ENCODE measurements at places on chromosomes 6 and 20.

DNA sequence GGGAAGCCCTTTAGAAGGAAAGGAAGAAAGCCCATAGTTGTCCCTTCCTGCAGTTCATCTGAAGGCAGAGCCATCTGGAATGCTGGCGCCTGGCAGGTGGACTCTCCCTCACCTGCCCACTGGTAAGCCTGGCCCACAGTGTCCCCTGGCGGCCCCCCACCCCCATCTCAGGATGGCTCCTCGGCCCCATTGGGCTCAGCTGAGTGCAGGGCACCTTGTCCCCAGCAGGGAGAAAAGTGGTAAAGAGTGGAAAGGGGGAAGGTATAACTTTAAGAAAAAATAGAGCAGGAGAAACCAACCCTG is 12.6 kb downstream of the SS18L1 start:
- DNase-seq = no peak

- no peak for DNase-seq
Observed at GRCh38 chr20:39835130-39835842, 853.8 kb downstream of the MAFB start.

DNA sequence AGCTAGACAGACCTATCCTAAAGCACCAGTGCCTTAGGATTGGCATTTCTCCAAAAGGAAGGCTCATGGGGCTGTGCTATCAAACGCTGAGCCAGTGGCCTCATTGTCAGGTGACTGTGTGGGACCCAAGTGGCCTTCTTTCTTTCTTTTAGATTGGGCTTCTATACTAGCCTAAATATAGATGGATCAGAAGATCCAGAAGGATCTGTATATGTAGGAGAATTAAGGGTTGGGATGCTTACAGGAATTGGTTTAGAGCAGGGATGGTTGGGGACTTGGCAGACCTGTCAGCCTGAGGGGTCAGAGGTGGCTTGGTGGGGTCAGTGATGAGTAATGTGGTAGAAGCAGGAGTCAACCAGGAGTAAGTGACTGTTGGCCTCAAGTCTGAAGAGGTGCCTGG is 14.8 kb downstream of the ABT1 start:
- no peak for DNase-seq

DNA sequence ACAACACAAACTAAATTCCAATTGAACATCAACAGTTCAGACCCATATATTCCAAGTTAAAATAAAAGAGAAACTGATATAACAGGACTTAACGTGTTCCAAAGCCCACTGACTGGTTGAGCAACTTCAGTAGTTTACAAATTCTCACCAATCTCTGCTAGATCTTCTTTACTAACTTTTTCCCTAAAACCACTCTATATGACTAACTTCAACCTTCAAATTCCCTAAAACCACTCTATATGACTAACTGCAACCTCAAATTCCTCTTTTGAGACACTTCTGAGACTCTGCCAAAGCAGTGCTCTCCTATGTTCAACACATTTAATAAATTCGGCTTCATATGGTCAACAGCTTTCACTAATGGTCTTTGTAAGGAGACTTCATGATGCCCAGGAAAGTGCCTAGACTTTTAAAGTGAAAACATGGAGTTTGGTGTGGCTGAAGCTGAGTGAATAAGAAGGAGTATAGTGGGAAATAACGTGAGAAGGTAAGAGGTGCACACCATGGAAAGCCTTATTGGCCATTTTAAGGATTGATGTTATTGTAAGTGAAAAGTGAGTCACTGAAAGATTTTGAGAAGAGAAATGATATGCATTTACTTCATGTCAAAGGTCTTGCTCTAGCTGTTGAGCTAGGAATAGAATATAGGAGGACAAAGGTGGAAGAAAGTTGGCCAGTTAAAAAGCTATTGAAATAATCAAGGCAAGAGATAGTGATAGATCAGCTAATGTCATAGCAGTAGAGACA is 134.0 kb upstream of the HCRTR2 start:
- DNase-seq = no peak

DNA sequence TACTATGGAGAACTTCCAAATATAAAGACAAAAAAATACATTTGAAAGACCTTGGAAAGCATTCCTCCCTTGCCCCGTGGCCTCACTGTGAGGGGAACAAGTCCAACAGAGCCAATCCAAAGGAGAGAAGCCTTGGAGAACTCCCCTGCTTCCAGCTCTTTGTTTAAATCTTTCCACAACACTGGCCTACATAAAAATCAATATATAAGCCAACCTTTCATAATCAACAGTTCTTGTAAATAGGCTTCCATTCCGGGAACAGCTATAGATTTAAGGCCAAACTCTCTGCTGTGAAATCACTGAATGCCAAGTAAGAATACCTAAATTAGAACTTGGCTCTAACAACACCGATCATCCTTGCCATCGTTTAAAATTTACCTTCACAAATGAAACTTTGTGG is 242.1 kb downstream of the HACE1 start:
- DNase-seq = no peak

DNA sequence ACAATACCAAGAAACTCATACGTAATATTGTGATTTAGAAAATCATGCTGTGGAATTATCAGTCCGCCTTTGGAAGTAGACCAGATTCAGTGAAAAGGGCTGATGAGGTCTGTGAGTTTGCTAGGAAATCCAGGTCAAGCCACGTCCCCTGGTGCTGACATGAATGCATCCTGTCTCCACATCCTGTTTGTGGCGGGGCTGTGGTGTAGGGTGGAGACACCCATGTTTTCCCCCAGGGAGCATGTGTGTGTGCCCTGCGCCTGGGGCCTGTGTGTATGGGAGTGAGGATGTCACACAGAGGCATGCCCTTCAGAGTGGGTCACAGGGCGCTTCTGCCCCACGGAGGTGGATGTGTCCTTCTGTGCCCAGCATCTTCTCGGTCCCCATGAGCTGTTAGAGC is 109.1 kb downstream of the SASH1 start:
- DNase-seq = no peak

DNA sequence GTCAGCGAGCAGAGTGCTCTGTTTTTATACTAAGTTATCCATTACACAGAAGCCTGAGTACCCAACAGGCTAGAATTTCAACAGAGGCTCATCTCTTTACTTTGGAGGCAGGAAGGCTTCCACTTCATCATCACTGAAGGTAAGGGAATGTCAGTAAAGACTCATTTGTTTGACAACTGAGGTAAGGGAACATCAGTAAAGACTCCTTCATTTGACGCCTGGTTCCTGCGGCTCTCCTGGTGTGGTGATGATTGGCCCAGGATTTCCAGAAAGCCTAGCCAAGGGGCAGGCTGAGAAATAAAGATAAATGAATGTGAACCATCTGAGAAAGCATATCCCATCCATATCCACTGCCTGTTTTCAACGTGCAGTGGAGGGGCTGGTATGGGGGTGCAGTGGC is 244.6 kb upstream of the ECI2 start:
- no peak for DNase-seq

DNA sequence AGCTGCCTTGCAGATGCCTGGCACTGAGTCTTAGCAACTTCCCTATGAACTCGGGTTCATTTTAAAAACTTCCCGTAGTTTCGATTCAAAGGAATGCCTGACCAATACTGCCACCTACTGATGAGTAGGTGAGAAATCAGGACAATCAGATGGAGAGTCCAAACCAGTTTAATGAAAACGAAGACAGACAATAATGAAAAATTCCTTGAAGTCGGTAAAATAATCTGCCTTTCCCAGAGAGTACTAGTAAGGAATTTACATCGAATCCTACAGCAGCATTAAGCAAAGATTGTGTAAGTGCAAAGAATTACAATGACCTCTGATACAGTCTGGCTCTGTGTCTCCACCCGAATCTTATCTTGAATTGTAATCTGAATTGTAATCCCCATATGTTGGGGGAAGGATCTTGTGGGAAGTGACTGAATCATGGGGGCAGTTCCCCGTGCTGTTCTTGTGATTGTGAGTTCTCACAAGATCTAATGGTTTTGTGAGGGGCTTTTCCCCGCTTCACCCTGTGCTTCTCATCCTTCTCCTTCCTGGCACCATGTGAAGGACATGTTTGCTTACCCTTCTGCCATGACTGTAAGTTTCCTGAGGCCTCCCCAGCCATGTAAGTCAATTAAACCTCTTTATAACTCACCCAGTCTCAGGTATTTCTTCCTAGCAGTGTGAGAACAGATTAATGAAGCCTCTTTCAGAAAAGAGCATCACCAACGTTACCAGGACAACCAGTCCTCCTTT is 134.4 kb downstream of the ARHGAP18 start:
- DNase-seq = no peak

- DNase-seq = no peak
Observed at GRCh38 chr20:40812415-40812925, 123.4 kb upstream of the MAFB start.

GRCh38 chr6:38115626-38116008 is 296.1 kb downstream of the ZFAND3 start:
- DNase-seq = no peak

DNA sequence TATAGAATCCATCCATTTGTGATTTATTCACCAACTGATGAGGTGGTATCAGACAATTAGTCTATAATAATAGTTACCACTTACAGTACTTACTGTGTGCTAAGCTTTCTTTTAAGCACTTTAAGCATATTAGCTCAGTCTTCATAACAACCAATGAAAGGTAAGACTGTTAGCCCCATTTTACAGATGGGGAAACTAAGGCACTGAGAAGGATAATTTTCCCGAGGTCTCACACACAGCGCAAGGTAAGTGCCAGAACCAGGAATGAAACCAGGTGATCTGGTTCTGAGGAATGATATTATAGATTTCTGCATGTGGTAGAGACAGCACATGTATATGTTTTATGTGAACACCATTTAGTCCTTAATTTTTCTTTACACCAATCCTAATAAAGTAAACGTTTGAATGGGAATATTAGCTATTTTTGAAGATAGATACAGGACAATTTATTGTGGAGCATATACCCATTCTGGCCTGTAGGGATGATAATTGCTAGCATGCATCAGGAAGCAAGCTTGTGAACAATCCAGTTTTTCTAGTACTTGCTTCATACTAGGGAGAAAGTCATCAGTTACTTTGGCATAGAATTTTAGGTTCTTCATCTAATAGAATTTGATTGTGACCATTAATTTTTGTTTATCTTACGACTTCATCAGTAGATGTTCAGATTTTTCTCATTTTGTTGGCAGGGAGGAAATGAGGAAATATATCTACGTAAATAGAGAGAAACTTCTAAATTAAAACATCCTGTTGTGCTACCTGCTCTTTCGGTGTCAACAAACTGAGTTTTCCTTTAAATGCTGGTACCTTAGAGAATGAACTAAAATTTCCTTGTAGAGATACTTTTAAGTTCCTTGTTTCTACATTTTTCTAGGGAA is 3.0 kb downstream of the YWHAB start:
- no peak for DNase-seq

GRCh38 chr6:143562143-143562542 is 50.6 kb upstream of the FUCA2 start:
- no peak for DNase-seq

- no peak for DNase-seq
Observed at GRCh38 chr20:17530153-17530552, 1.0 kb downstream of the BFSP1 start.

DNA sequence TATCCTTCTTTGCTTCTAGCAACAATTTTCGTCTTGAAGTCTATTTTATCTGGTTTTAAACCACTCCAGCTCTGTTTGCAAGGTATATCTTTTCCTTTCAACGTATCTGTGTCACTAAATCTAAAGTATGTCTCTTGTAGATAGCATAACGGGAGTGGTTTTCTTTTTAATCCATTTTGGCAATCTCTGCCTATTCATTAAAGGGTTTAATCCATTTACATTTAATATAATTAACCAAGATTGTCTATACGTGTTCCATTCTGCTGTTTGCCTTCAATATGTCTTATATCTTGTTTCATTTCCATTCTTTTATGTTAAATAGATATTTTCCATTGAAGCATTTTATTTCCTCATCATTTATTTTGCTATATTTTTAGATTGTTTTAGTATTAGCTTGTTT is 587.9 kb downstream of the C6orf118 start:
- no peak for DNase-seq

DNA sequence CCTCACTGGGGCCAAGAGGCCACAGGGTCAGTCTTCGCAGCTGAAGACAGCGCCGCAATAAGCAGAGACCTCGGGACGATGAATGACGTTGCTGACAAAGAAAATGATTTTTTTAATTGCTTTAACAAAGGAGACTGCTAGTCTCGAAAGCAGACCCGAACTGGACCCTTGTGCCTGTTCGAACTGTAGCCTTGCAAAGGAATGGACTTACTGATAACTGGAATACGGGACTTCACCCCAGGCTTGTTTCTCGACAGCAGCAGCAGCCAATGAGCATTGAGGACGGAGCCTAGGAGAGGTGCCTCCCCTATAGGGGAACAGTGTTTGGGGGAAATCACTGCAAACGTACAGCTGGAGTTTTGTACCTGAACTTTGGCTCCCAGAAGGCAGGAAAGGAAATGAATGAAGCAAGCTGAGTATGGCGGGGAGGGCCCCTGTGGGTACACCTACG is 1.3 kb upstream of the TAF4 start:
- DNase-seq = no peak

DNA sequence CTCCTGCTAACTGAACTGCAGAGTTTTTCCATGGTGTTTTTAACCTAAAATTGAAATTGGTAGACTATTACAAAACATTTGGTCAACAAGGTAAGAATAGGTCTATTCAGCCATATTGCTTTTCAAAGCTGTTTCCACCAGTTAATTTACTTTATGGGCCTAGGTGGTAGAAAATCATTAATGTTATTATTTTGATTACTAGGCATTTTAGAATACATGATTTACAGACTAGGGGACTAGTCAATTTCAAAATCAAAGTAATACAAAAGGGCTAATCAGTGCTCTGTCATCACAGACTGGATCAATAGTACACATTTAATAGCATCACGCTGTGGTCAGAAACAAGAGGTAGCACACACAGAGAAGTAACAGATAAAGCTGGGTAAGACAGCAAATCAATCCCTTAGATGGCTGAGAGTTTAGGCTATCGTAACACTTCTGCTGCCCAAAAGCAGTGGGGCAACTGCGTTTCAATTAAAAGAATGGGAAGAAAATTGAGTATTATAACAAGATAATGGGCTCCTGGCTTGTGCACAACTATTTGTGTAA is 114.4 kb downstream of the NRSN1 start:
- no peak for DNase-seq

- no peak for DNase-seq
Observed at GRCh38 chr6:122719176-122719575, 60.3 kb upstream of the FABP7 start.

DNA sequence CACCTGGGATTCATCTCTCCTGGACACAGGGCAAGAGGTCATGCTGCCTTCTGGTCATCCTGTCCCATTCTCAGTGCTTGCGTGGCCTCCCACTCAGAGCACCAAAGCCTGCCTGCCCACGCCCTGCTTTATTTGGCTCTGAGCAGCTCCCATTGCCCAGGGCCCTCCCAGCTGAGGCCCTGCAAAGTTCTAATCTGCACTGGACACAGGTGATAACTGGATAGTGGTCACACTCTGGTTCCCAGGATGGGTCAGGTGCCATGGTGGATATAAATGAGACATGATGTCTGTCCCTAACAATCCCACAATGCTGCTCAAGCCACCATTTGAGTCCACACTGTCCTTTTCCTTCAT is 39.5 kb downstream of the CPXM1 start:
- no peak for DNase-seq

GRCh38 chr6:169935348-169935718 is 183.9 kb downstream of the ERMARD start:
- no peak for DNase-seq

GRCh38 chr6:107989166-107990094 is 31.4 kb upstream of the SEC63 start:
- no peak for DNase-seq

- DNase-seq = no peak
Observed at GRCh38 chr6:134520181-134521115, 202.5 kb upstream of the SGK1 start.

- no peak for DNase-seq
Observed at GRCh38 chr20:55576981-55577380, 428.3 kb downstream of the CBLN4 start.

Measured in SK-N-MC (cell line).